Heart left ventricle (tissue), 16 donors: ENCODE measurements at places on chromosomes 11 and 22.

- DNase-seq: no peak
Observed at GRCh38 chr11:38824573-38824972, 2226.5 kb upstream of the RAG2 start.

DNA sequence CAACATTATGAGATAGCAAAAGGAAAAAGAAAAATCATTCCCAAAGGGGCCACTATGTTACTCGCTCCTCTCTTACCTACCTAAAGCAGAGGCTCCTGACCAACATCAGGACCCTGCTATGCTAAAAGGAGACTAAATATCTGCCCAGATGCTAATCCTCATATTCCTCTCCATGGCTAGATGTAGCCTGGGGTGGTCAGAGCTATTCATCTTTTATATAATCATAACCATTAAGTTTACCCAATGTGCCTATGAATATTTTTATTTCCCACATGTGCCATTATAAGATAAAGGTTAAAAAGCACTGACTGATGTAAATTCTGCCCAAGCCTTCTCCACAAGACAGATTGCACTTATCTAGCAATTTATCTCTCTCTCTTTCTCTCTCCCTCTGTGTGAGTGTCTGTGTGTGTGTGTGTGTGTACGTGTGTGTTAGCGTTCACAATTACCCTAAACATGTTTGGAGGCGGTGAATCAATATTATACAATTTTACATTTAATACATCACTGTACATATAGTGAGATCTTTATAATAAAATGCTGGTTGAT is 41.2 kb upstream of the ANO5 start:
- DNase-seq: no peak

GRCh38 chr11:118928870-118929500 is 3.3 kb upstream of the BCL9L start:
- peak; percentile 65 for DNase-seq

DNA sequence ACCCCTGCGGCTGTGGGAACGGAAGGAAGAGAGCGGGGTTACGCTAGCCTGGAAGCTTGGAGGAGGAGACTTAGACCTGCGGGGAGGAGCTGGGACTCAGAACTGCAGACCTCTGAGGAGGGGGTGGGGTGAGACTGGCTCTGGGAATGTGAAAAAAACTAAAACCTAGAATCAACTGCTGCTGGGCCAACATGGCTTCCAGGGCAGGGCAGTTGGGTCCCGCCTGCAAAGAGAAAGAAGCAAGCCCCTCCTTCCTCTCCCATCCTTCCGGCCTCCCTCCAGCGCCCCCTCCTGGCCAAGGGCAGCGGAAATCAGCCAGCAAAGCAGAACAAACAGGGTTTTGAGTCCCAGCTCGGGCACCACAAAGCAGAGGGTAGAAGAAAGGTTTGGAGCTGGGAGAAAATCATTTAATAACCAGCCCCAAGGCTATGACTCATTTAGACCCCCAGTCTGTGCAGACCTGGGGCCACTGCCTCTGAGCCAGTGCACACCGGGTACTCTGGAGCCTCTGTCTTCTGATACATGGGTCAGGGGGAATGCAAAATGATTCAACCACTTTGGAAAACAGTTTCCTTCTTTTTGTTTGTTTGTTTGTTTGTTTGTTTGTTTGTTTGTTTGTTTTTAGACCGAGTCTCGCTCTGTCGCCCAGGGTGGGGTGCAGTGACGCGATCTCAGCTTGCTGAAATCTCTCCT is 7.3 kb upstream of the NCF4 start:
- peak; percentile 92 for DNase-seq

DNA sequence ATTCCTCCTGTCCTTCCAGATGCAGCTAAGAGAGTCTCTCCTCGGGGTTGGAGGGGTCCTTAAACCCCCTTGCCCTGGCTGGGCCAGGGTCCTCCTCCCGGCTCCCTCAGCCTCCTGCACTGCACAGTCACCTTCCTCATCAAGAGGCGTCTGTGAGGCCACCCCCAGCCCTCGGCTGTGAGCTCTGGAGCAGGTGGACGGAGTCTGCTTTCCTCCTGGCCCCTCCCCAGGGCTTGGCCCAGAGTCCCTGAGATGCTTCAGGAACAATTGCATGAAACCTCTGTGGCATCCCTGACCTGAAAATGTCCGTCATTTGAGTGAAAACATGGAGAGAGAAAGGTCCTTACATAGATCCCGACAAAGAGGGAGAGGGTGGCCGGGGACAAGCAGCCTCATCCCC is 6.7 kb upstream of the FGF3 start:
- DNase-seq: no peak

- DNase-seq: no peak
Observed at GRCh38 chr22:24060375-24060788, 49.3 kb downstream of the CABIN1 start.

- no peak for DNase-seq
Observed at GRCh38 chr11:38680166-38680565, 2082.1 kb upstream of the RAG2 start.

- no peak for DNase-seq
Observed at GRCh38 chr11:124934862-124935547, 842 bp downstream of the HEPACAM start.

DNA sequence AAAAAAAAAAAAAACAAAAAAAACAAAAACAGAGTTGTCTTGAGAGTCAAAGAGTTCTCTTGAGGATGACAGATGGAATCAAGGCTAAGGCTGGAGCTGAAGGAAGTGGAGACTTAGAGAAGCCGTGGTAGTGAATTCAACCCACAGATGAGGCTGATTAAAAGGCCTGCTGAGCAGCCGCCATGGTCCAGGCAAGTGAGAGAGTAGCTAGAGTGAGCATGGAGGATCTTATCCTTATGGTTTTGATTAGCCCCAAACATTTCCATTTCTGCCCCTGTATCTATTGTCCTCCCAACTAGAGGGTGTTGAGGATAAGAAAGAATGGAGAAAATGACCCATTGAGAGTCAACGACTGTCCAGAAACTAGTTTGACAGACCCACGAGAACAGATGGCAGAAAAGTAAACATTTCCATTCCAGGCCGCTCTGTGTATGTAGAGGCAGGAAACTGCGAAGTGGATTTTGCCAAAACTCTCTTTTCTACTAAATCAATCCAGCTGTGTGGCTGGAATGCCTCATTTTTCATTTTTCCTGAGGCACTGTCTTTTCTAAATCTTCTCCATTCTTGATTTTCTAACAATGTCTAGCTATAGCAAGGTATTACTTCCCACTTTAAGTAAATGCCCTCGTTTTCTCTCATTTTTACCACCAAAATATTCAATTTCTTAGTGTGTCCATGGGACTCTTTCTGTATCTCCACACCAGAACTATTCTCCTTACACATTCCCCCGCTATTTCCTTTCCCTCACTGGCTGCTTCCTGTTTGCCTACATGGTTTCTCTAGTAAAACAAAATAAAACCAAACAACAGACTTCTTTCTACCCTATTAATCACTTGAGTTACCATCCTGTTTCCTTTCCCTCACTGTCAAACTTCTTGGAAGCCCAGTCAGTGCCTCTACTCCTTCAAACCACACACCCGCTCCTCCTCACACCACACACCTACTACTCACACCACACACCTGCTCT is 5.4 kb upstream of the MMP8 start:
- DNase-seq: no peak

- DNase-seq: no peak
Observed at GRCh38 chr22:37419969-37420685, 7.2 kb downstream of the ELFN2 start.

- DNase-seq: no peak
Observed at GRCh38 chr11:12734625-12735024, 60.4 kb downstream of the TEAD1 start.

GRCh38 chr22:25840167-25840566 is 98.2 kb downstream of the MYO18B start:
- DNase-seq: no peak

DNA sequence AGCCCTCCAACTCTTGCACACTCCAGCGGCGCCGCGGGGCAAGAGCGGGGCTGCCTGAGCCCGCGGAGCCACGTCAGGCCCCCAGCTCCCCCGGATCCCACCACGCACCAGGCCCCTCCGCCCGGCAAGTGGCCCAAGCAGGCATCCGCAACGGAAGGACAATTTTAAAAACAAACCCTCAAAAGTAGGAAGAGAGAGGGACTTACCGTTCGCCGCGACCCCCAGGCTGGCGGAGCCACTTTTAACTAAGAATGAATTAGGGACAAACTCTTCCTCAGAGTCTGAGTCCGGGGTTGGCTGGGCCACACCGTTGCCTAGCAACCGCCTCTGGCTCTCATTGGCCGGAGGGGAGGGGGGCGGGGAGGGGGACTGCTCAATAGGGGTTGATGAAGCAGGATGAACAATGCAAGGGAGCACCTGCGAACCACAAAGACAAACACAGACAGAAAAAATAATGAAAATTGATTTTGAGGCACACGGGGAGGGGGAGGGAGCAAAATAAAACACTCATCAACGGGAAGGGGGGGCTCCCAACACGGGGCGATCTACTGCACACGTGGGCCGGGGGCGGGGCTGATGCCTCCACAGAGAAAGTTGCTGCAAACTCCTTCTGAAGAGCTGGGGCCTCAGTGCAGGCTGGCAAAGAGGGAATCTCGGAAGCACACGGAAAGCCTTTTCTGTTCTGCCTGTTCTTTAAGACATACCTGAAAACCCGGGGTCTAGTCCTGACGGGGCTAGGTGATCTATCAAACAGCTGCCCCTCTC is 387.5 kb upstream of the NARS2 start:
- no peak for DNase-seq

DNA sequence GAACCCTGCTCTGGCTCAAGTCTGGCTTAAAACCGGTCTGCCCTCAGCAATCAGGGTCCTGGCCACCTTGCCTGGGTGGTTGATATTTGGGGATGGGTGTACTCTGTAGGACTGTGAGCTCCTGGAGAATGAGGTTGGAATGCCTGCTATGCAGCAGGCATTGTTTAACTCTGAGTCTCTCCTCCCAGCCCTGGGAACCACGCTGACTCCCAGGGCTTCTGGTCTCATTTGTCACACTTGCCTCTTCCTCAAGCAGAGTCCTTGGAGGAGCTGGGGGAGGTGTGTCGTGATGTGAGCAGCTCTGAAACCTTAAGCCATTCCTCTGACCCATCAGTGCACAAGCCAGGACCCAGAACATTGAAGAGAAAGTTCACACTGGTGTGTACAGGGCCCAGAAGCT is 340.1 kb downstream of the MN1 start:
- no peak for DNase-seq

GRCh38 chr11:106159836-106160235 is 82.4 kb downstream of the AASDHPPT start:
- no peak for DNase-seq

DNA sequence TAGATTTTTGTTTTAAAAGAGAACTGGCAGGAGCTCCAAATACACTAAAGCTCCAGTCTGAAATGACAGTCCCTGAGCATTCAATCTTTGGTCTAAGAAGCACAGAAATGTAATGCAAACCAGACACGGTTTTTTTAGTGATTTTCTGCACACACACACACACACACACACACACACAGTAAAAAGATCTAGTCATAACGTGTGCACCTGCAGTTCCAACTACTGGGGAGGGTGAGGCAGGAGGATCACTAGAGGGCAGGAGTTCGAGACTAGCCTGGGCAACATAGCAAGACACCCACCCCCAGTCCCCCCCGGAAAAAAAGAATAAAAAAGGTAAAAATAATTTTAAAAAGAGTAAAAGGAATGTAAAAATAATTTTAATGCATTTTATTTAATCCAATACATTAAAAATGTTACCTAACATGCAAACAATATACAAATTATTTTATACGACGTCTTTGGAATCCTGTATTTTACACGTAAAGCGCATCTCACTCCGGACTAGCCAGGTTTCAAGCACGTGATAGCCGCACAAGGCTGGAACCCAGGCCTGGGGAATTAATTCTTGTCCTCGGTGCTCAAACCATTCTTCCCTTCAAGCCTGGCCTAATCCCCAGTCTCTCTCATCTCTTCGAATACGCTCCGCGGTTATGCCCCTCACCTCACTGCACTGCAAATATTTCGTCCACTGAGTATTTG is 762 bp upstream of the TBC1D22A start:
- DNase-seq: no peak

- DNase-seq: no peak
Observed at GRCh38 chr22:50253941-50254340, 2.9 kb upstream of the HDAC10 start.

GRCh38 chr22:29342577-29343312 is 27.2 kb upstream of the RASL10A start:
- DNase-seq: no peak

DNA sequence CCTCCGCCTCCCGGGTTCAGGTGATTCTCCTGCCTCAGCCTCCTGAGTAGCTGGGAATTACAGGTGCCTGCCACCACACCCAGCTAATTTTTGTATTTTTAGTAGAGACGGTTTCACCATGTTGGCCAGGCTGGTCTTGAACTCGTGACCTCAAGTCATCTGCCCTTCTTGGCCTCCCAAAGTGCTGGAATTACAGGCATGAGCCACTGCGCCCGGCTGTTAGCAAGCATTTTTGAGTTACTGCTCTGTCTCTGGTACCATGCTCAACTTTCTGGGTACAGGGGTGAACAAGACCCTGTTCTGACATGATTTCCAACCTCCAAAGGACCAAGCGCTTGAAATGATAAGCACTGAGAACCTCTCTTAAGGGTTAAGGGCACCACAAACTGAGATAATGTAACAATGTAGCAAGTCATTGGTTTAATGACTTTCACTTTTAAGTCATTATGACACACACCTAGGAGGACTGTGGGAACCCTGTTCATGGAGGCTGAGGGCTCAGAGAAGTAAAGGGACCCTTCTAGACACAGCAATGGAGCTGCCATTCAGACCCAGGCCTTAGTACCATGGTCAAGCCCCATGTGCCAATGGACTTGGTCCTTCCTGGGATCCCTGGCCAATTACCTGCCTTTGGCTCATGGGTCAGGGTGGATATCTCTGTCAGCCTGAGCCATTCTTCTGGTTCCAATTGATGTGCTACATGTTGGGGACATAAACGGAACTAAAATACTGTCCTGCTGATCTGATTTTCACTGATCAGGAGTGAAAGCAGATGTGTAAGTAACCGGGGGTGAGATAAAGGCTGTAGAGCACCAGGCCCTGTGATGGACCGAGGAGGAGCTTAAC is 11.6 kb downstream of the SLC3A2 start:
- DNase-seq: no peak

GRCh38 chr11:11409901-11410300 is 56.9 kb upstream of the CSNK2A3 start:
- no peak for DNase-seq

- DNase-seq: no peak
Observed at GRCh38 chr22:26461188-26461810, 22.3 kb downstream of the HPS4 start.

DNA sequence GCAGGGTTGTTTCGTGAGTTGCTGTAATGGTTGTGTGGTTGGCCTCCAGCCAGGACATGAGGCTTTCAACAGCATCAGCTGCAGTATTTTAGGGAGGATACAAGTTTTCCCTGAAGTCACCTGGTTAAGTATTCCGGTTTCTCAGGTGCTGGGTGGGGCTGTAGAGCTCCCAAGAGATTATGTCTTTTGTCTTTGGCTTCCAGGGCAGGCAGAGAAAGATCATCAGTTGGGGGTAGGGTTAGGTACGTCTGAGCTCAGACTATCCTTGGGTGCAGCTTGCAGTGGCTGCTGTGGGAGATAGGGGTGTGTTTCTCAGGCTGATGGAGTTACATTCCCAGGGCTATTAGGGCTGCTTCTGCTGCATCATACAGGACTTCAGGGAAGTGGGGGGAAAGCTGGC is 47.5 kb upstream of the MRGPRX1 start:
- no peak for DNase-seq
